Pancreas (tissue), 10 donors: ENCODE measurements at places on chromosomes 12 and 14.

DNA sequence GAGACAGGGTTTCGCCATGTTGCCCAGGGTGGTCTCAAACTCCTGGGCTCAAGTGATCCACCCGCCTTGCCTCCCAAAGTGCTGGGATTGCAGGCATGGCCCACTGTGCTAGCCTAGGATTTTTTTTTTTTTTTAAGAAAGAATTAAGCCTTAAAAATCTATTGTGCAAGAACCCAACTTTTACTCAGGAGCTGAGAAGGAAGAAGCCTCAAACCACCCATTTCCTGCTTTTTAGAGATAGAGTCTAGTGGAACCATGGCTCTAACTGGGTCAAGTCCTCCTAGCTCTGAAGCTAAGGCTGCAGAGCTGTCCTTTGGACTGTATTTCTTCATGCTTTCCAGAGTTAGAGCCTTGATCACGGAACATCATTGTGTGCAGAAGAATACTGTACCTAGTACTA, 1.3 kb upstream of the TSFM start:
- no peak for DNase-seq

DNA sequence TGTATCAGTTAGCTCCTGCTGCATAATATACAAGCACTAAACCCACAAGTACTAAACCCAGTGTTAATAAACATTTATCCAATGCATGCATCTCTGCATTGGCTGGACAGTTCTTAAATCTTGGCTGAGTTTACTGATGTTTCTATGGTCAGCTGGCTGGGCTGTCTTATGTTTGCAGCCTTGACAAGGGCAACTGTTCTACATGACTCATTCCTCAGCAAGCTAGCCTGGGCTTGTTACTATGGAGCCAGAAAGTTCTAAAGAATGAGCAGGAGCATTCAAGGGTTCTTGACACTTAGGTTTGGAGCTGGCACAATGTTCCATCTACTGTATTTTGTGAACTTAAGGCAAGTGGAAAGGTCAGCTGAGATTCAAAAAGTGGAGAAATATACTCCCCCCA, 199.1 kb downstream of the GLT1D1 start:
- no peak for DNase-seq

DNA sequence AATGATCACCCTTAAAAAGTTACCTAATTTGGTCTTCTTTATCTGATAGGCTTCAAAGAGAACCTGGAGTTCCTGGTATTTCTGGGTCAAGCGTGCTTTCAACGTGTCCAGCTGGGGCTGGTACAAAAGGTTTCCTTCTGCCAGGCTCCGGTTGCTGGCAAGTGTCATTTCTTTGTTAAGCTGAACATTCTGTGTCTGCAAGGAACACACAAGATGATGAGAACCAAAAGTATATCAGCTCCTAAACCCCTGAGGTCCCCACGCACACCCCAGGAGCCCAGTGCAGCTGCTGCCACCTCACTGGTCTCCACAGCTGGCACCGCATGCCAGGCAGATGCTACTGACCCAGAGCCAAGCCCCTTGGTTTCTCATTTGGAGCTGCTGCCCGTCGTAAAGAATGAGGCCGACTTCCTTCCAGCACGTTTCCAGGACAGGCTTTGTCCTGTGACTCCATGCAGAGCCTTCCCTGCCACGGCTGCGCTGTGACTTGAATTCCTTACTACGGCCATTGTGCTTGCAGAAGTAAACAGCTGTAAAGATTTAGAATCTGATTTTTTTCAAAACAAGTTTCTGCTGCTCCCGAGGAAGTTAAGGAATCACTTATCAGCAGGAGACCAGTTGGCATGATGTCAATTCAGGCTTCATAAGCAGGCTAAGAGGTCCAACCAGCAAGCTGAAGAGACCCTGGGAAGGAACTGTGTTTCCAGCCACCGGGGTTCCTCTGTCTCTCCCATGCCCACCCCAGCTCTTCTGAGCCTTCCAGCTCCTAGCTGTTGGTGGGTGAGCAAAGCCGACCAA, 24.9 kb downstream of the VPS37B start:
- DNase-seq, result no peak

GRCh38 chr12:124030510-124030909, 57.5 kb downstream of the ZNF664 start:
- no peak for DNase-seq

DNA sequence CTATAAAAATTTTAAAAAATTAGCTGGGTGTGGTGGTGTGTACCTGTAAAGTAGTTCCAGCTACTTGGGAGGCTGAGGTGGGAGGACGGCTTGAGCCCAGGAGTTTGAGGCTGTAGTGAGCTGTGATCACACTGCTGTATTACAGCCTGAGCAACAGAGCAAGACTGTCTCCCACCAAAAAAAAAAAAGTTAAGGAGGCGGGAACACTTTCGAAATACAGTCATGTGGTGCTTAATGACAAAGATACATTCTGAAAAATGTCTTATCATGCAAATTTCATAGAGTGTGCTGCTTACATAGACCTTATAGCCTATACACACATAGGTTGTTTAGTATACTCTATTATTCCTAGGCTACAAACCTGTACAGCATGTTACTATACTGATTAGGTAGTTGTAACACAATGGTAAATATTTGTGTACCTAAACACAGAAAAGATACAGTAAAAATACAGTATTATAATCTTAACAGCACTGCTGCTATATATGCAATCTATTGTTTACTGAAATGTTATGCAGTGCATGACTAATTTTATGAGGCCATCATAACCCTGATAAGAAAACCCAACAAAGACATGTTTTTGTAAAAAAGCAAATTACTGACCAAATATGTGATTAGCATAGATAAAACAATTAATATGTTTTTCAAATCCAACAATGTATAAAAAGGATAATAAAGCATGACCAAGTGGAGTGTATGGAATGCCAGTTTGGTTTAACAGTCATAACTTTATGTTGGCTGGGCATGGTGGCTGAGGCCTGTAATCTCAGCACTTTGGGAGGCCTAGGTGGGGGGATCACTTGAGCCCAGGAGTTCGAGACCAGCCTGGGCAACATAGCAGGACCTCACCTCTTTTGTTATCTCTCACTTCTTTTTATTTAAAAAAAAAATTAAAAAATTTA, 11.4 kb downstream of the EIF2S1 start:
- DNase-seq, result no peak

- DNase-seq, result no peak
Observed at GRCh38 chr12:47035484-47035883, 43.9 kb upstream of the PCED1B start.

DNA sequence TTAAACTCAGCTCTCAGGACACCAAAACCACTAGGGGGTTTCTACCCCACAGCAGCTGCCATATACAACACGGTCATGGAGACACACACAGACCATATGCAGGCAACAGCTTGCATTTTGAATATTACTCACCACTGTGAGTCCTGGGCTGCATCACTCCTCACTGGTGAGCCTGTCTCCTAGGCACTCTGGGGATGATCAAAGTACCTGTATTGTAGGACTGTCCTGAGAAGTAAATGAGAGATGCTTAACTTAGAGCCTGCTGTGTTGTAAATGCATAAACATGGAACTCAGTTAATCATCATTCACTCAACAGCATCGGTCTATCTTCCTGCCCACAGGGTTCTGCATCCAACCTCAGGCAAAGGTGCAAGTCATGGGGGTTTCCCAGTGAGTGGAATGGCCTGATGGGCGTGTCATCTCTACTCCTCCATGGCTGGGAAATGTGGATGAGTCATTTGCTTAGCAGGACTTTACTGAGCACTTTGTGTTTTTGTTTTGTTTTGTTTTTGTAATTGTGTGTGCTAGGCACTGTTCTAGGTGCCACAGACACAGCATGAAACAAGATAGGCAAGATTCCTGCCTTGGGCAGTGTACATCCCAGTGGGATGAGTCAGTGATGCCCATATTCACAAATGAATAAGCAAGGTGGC, 1141.2 kb upstream of the TMEM132C start:
- DNase-seq, result no peak

GRCh38 chr12:3882896-3883564, 9.8 kb upstream of the PARP11 start:
- no peak for DNase-seq

- DNase-seq, result no peak
Observed at GRCh38 chr12:9619411-9620179, 11.9 kb upstream of the KLRB1 start.

GRCh38 chr14:25049568-25050268, at the start of gene STXBP6:
TSS of gene STXBP6 (minus strand) at chr14:25050147. CDS start at chr14:24974818, 75,329 bp downstream.
- DNase-seq, result peak; percentile 84

- DNase-seq, result no peak
Observed at GRCh38 chr14:24928386-24928900, 121.5 kb downstream of the STXBP6 start.

- DNase-seq, result no peak
Observed at GRCh38 chr12:95257541-95257940, 39.9 kb downstream of the VEZT start.

- DNase-seq, result no peak
Observed at GRCh38 chr14:89956661-89957009, 908 bp downstream of the TDP1 start.
